Astrocyte of the spinal cord (primary cell): ENCODE measurements at places on chromosomes 1 and 21.
A peak's percentile ranks its signal among the peaks of the same experiment; 100 is the strongest.

- no peak for DNase-seq
These were observed 28.3 kb upstream of the VPS13D start for GRCh38 chr1:12201352-12202189.

GRCh38 chr1:226937940-226938725 lies 2.0 kb upstream of the COQ8A start:
- no peak for DNase-seq

- DNase-seq, result no peak
These were observed 24.6 kb upstream of the TTC22 start for GRCh38 chr1:54825696-54826095.

DNA sequence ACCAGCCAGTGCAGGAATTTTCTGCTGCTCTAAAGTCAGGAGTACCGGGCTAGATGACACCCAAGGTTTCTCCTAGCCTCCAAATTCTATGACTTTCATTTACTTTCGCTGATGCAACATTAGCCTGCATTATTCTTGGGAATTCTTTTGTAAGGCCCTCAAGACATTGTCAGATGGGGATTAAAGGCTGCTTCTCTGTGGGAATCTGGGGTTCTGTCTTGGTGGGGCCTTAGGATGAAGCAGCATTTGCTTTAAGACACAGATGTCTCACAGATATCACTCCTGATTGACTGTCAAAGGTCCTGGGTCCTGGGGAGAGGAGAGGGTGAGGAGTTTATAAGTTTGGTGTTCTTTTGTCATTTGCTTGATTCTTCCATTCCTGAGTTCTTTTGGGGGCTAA lies 11.6 kb downstream of the PKP1 start:
- DNase-seq, result no peak

DNA sequence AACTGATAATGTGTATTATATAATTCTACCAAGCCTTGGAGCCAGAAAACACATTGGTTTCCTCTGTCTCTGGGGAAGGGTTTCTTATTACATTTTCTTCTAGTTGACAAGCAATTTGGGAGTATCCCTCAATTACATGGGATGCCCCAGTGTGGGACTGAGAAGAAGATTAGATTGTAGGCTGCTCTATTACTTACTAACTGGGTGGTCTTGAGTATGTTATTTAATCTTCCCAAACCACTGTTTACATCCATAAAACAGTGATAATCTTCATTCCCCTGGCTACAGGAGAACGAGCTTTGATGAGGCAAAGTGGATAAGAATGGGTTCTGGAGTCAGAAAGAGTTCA lies 105.8 kb downstream of the TSEN15 start:
- no peak for DNase-seq

DNA sequence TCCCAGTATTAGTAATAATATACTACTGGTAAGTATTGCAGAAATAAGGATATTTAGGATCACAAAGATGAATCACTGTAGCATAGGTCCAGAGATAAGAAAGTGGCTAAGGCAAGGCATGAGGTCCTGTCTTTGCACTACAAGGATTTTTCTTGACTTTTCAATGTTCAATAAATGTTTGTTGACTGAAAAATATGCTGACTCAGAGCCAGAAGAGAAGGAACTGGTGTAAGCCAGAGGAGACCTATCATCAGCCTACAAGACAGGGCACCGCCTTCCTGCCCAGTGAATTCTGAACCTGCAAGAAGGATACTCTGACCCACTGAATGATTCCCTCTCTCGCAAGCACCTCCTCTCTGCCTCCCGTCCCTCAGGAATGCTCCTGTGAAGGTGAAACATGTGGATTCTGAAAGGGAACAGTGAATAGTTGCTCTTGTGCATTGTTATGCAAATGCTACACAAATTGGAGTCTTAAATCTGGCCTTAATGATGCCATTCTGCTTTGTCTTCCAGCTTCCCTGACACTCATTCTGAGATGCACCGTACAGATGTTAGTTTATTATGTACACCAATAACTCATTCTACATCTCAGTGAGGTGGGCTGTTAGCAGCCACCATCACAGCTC lies 540.0 kb downstream of the OMA1 start:
- no peak for DNase-seq

DNA sequence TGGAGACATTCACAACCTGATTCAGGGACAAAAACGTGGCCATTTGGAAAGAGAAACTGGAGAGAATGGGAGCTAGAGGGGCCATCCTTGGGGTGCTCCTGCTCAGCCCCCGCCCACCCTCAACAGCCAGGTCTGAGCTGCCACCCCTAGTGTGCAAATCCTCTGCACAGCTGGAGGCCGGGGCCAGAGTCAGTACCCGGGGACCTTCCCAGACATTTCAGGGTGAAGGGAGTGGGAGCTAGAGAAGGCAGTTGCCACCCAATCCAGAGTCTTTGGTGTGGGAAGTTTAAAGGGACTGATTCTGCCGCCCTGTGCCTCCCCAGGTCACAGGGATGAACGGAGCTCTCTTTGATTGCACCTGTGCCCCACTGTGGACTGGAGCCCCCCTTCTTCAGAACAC lies 397.4 kb downstream of the MATN1 start:
- no peak for DNase-seq

GRCh38 chr1:119133987-119134386 lies 6.5 kb downstream of the WARS2 start:
- DNase-seq, result peak; percentile 31

DNA sequence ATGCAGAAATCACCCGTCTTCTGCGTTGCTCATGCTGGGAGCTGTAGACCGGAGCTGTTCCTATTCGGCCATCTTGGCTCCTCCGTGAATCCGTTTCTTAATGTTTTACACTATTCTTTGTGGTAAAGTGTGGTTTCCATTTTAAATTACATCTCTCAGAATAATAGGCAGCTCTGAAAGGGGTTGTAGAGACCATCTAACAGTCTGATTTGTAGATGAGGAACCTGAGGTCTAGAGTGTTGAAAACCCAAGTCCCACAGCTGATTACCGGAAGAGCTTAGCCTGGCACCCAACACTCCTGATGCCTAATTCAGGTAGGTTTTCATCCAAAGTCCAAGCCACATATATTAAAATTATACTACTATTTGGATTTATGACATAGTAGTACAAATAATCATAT lies 144.0 kb downstream of the LEPR start:
- no peak for DNase-seq

DNA sequence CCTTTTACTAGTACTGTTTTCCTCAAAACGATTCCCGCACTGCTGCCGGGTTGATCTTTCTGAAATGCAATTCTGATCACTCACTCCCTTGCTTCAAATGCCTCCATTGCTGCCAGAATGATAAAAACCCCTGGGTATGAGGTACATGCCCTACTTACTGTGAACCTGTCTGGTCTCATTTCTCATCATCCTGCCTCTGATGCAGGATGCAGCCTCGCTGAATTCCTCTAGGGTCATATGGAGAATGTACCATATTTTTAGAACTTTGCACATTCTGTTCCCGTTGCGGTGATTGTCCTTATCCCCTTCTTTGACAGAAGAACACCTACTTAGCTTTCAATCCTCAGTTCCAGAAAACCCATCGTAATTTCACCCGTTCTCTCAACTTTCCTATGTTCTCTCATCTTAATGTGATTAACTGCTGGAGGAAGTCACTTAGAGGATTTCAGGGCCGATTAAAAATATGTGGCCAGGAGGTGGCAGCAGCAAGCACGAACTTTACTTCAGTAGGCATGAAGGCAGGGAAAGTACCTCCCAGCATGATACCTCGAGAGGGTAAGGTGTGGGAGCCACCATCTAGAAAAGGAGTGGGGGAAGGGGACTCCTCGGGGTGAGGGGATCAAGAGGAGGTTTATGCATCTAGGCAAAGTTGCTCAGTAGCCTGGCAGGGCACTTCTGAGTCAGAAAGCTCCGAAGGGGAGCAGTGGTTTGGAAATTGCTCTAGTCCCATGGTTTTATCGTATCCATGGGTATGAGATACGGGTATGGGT lies 361.5 kb upstream of the ZP4 start:
- DNase-seq, result peak; percentile 64

DNA sequence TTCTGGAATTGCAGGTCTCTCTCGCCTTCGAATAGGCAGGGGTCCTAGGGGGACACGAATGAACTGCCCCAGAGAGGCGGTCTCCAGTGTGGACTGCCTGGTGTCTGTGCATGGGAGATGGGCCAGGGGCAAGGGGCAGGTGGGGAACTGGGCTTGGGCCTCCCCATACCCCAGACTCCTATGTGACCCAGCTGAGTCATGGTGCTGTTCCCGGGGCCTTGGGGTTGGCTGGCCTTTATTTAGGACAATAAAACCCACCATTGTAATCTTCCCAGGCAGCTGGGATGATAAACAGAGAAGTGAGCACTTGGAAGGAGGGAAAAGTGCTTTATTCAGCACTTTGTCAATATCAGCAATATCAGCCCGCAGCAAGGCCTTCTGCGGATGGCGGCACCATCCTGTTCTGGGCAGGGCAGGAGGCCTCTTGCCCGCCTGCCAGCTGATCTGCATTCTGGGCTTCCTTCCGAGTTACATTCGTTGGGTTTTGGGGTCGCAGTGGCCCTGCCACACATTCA lies 209.0 kb upstream of the TMEM51 start:
- no peak for DNase-seq

DNA sequence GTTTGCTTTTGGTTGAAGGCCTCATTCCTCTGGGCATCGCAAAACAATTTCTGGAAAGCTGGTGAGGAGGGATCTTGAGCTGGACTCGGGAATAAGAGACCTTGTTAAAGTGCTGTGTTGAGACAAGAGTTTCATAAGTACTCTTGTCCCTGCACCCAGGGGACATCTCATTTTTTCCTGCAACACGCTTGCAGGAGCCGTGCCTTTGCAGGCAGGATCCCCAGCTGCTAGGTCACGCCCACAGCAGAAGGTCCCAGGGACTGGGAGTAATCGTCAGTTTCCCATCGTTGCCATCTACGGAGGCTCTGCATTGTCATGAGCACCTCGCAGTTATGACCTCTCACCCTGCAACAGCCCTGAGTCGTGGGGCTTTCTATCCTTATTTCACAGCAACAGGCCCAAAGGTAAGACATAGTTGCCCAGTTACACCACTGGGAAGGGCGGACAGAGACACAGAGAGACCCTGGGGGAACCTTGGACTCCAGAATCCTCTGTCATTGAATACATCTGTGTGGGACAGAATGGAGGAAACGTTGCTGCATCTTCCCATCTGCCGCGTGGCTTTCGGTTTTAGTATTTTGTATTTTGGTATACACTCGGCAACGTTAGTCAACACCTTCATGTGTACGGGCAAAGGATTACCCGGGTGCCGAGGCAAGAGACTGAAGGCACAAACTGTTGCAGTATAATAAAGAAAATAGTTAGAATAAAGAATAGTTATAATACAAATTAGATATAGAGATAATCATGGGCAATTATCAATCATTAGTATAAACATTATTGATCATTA lies 60.4 kb upstream of the DMRTB1 start:
- DNase-seq, result no peak

GRCh38 chr1:234515411-234515810 lies 36.4 kb upstream of the TARBP1 start:
- peak; percentile 71 for DNase-seq

DNA sequence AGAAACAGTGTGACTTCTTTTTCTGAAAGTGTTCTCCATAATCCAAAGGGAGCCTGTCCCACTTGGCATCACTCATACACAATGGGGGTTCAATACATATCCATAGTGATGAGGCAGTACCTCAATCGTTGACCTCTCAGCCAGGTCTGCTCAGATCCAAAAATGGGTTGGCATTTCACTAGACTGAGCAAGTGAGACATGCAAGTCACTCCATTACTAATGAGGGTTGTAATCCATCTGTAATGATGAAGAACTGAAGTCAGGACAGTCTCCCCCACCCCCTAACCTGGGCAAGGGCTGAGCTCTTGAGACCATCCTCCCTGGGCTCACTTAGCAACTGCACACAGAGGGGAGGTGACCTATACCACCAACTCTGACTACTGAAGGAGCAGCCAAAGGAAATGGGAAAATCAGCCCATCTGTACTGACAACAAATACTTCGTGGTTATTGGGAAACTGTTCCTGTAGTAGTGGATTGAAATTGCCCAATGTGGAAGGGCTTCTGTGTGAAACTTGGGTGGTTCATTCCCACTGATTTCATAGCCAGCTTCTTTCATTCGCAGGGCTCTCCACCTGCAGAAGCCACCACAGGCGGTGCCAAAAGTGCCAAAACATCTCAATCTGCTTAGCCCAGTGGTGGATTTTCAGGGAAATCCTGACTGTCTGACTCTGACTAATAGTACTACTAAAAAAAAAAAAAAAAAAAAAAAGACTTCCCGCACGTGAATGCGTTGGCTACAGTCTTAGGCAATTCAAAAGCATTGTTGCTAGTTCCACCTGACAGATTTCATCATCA lies 5.0 kb downstream of the NGF start:
- DNase-seq, result peak; percentile 58

DNA sequence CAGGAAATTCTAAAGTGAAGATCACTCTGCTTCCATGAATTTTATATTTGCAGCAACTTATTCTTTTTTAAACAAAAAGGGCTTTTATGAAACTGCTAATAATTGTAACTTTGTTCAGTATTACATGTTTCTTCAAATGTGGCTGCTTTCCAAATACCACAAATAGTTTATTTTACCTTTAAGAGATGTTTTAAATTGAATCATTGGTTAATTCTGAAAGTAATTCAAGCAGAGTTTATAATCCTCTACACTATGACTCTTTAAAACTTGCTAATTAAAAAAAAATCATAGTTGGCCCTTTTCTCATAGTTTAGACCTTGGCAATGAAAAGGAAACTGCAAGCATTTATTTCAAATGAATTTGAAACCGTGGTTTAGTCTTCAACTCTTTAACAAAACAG lies 59.6 kb downstream of the SDCCAG8 start:
- DNase-seq, result peak; percentile 38
